NAMALWA (cell line): ENCODE measurements at places on chromosomes 6 and 20.

DNA sequence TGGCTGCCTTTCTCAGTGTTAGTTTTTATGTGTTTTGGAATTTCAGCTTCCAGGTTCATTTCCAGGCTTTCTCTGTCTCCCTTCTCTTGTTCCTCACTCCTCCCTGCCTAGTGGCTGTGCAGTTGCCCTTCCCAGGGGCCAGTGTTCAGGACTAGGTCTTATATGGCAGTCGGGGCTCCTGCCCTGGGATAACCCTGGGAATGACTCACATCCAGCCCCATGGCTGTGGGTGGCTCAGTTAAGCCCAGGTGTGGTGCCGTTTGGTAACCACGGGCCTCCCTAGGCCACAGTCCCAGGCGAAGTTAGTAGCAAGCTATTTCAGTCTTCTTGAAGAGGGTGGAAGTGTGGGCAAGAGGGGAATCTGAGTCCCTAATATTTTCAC is 57.4 kb upstream of the DDR1 start:
- no peak for DNase-seq

GRCh38 chr20:23020230-23021018 is 14.7 kb upstream of the SSTR4 start:
- no peak for DNase-seq

DNA sequence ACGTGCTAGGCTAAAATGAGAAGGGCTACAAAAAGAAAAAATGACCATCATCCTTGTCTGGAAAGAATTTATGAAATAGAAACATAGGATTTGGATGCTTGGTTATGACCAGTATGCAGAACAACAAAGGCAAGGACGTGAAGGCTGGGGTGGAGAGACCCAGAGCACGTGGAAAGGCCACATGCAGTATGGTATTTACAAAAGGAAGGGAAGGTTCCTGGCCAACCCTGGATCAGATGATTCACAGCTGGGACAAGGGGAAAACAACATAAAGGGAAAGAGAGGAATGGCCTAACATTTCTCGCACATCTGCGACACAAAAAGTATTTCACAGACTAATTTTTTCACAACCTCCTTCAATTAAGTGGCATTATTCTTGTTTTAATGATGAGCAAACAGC is 8.2 kb downstream of the STX7 start:
- DNase-seq: no peak

GRCh38 chr20:58473453-58474425 is 41.5 kb downstream of the APCDD1L start:
- DNase-seq: no peak

DNA sequence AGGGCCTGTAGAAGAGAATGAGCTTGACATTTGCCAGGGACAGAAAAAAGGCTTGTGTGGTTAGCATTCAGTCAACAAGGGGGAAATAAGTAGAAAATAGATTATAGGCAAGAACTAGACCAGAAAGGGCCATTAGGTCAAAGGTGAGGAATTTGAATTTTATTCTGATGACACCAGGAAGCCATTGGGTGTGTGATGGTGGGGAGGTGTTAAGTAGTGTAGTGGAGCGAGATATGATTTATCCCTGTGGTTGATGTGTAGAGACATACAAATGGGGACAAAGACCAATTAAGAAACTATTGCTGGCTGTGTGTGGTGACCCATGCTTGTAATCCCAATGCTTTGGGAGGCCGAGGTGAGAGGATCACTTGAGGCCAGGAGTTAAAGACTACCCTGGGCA is 11.0 kb downstream of the DSTN start:
- no peak for DNase-seq

DNA sequence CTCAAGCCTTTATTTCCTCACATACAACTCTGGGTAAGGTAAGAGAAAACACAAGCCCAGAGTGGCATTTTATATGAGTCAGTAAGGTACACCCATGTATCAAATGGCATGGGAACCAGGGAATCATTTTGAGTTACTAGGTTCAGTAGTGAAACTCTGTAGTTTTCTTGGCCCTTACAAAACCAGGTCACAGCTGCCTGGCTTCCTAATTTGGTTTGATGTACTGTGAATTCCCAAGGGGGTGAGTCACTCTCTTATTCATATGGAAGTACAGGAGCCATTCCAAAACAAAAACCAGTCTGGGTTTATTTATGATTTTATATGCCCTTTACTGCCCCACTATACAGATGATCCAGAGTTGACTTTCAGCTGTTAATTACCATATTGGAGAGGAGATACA is 70.7 kb downstream of the PDE7B start:
- DNase-seq: no peak

DNA sequence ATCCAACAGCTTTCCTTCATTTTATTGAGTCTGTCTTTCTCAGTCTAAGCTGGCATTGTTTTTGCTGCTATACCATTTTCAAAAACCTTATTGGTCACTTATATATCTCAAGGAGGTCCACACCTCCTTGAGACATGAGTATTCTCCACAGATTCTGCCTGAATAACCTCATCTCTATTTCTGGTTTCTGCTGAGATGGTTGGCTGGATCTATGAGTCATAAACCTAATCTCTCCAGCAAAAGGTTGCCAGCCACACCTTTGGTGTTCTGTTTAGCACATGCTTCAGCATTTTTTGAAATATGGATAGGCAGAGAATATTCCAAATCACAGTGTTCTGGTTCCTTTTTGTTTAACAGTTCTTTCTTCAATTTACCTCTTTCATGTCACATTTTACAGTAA is 40.8 kb upstream of the TMEM244 start:
- DNase-seq: no peak

- DNase-seq: no peak
Observed at GRCh38 chr20:45104786-45105185, 3.9 kb upstream of the KCNS1 start.

- no peak for DNase-seq
Observed at GRCh38 chr6:34046617-34047016, 99.3 kb downstream of the GRM4 start.
